Cardiac muscle cell (in vitro differentiated cells and primary cell): ENCODE measurements at places on chromosomes 1 and 21. TPM values are rescaled to one million over a fixed set of nuclear protein-coding genes. Genes with fewer than 3 reads are reported as not detected.

- no peak for DNase-seq
These were observed 86.0 kb upstream of the TLR5 start for GRCh38 chr1:223228931-223229528.

DNA sequence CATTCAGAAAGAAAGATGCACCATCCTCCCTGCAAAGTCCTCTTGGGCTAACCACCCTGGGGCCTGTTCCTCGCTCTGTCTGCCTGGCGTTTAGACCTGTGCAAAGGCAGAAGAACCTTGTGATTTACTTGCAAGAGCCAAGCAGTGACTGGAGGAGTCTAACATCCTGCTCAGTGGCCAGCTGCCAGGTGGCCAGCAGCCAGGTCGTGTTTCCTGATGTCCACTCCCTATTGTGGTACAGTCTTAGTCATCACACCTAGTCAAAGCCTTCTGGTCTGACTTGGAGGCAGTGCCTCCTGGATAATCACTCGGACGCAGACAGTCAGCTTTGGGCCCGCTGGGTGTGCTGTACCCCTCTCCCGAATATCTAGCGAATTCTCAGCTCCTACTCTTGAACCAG is 118.1 kb downstream of the PGBD5 start:
- no peak for DNase-seq

The SERINC2 gene
- polyA plus RNA-seq = 13.8 and 14.7 TPM in 2 replicates

DNA sequence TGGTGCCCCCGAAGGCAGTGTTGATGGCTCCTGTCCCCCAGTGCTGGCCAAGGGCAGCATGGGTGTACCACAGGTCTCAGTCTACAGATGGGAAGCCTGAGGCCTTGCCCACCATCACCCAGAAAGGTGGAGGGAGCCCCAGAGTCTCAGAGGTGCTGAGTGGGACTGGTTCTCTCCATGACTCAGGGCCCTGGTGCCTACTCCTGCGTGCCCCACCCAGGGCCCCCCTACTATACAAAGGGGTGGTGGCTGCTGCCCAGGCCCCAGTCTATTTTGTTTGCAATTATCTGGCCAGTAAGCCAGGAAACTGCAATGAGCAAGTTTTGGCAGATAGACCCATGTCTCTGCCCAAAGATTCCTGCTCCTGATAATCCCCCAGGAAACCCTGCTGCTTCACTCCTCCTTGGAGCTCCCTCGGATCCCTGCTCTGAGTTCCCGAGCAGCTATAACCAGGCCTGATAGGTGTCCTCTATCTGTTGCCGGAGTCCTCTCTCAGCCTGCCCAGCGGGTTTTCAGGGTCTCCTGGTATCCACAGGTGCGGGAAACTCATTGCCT is 41.7 kb downstream of the EDN2 start:
- DNase-seq = no peak

DNA sequence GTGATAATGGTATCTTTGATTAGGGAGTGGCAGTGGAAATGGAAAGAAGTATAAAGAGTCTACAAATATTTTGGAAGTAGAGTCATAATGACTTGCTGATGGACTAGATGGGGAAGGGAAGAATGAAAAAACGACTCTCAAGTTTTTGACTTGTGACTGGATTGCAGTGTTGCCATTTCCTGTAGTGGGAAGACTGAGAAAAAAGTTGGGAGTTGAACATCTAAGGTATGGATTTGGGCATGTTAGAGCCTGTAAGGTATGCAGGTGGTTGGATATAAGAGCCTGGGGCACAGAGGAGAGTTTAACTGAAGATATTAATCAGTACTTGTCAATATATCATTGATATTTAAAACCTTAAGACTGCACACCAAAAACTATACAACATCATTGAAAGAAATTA is 19.4 kb downstream of the DNM3 start:
- no peak for DNase-seq

The SELENON gene
- 111 and 130 TPM in 2 replicates for polyA plus RNA-seq
